ENCODE measurements at places on chromosomes 5 and 9. TPM values are rescaled to one million over a fixed set of nuclear protein-coding genes. Genes with fewer than 3 reads are reported as not detected.

DNA sequence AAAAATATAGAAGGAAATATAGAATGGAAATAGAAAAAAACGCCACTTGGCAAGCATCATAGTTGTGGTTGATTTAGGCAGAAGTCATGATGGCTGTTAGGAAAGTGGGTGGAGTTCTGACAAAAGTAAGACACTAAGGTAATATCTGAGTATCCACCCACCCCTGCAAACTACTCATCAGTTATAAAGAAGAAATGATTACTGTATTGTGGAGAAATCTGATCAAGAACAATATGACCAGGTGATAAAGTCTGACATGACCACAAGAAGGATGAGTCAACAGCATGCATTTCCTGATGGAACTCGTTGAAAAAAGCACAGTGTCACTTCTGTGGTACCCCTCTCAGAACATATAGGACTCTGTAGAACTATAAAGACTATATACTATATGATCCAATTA, 343.4 kb upstream of the PAPPA start:
- H3K36me3 ChIP-seq = no peaks in the 10 kb centered on the region
- no peak overlapping the region for H3K4me3 ChIP-seq
- H3K27me3 ChIP-seq = no peaks in the 10 kb centered on the region
- no peak for DNase-seq
- no peaks in the 10 kb centered on the region for H3K4me1 ChIP-seq
- H3K27ac ChIP-seq = no peak overlapping the region

DNA sequence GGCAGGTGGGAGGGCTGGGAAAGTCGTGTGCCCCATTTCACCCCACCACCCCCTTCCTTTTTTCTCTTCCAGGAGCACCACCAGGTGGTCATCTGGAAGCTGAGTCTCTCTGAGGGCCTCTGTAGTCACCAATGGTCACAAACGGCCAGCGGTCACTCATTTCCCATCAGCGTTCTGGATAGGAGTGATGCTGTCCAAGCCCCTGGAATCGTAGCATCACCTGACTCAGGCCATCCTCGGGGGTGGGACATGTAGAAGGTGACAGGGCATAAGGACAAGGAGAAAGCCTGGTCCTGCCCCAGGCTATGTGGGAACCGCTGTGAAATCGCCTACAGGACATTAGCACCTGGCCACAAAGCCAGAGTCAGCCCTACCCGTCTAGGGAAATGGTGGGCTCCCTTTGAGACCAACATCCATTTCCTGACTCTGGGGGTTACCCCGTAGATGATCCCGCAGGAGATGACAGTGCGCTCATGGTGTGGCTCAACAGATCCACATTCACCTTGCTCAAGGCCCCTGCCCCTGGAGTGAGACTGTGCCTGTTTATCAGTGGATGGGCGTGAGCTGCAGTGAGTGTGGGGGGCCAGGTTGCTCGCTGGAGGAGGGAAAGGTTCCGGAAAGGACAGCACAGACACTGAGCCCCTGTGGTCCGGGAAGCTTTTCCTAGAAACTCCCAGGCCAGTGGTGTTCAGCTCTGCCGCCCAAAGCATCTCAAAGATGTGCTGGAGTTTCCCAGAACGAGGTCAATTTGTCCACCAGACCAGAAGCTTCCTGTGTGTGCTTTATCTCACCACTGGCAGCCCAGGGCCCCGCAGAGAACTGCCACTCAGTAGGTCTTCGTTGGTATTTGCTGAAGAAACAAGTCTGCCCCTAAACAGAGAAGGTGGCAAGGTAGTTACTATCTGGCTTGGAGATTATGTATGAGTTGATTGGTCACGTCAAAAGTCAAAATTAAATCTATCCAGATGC, 61.1 kb upstream of the UNC5A start:
- peaks cover 14% of the 10 kb centered on the region for H3K4me1 ChIP-seq
- H3K36me3 ChIP-seq = peaks cover under 1% of the 10 kb centered on the region
- H3K27ac ChIP-seq = no peak overlapping the region
- peak; percentile 45 for DNase-seq
- no peak overlapping the region for H3K4me3 ChIP-seq

GRCh38 chr5:171205375-171205774, 103.7 kb upstream of the TLX3 start:
- no peaks in the 10 kb centered on the region for H3K36me3 ChIP-seq
- no peak overlapping the region for H3K4me3 ChIP-seq
- peaks cover 4% of the 10 kb centered on the region for H3K4me1 ChIP-seq
- no peak for DNase-seq

Gene MLANA
- not detected for total RNA-seq

GRCh38 chr5:158769696-158770095, 330.0 kb downstream of the EBF1 start:
- H3K36me3 ChIP-seq = no peaks in the 10 kb centered on the region
- no peak overlapping the region for H3K27ac ChIP-seq
- H3K4me3 ChIP-seq = no peak overlapping the region
- DNase-seq = no peak
- no peaks in the 10 kb centered on the region for H3K4me1 ChIP-seq

DNA sequence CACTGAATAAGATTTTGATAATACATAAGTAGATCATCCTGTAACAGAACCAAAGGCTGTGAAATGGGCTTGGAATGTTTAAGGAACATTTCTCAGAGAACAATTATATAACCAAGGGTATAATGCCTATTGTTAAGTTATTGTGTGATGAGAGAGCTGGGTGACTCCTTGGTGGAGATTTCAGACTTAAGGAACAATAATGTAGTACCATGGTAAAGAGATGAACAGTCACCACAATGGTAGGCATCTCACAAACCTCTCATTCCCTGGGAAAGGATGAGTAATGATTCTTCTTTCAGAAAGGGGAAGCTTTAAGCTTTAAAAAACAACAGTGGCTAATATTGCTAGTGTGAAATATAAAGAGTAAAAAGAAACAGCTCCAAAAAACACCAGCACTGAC, 147.4 kb downstream of the TRIM36 start:
- no peak overlapping the region for H3K4me3 ChIP-seq
- no peaks in the 10 kb centered on the region for H3K36me3 ChIP-seq
- H3K4me1 ChIP-seq = no peaks in the 10 kb centered on the region
- peaks cover 9% of the 10 kb centered on the region for H3K27me3 ChIP-seq
- no peak for DNase-seq

DNA sequence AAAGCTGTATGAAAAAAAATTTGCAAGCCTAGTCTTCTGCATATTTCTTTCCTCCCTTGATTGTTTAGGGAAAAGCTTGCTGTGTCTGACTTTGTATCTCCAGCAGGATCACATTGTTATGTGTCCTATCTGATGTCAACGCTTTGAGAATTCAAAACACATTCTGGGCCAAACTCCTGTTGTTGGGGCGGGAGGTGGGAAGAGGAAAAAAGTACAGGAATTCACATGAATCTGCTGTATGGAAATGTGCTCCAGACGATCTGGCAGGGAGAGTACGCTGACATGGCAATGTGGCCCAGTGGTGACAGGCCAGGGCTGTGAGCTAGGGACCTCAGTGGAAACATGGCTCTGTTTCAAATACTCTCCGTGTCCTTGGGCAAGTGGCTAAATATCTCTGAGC, 87.4 kb upstream of the GNA14 start:
- no peak overlapping the region for H3K27ac ChIP-seq
- H3K4me3 ChIP-seq = no peak overlapping the region
- H3K4me1 ChIP-seq = no peaks in the 10 kb centered on the region
- DNase-seq = no peak
- H3K36me3 ChIP-seq = no peaks in the 10 kb centered on the region

DNA sequence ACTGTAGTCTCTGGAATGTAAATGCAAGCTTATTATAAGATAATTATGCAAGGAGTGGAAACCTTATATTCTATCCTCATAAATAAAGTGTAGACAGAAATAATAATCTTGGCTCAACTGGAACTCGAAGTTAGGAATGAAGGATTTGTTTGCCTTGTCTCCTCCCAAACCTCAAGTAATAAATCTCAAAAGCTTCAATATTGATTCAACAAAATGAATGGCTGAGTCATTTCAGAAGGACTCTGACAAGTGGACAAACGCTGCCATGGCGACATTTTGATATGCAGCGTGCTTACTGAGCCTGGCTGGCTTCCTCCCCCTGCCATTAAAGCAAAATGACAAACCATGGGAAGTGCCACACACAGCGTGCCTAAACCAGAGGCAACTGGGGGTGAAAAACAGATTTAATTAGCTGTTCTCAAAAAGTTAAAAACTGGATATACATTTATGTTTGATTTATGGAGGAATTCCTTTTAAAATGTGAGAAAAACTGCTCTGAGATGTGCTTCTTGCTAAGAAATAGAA, 10.5 kb upstream of the ADGRV1 start:
- no peak overlapping the region for H3K27ac ChIP-seq
- DNase-seq = no peak
- peaks cover 37% of the 10 kb centered on the region for H3K27me3 ChIP-seq
- H3K4me1 ChIP-seq = no peaks in the 10 kb centered on the region

DNA sequence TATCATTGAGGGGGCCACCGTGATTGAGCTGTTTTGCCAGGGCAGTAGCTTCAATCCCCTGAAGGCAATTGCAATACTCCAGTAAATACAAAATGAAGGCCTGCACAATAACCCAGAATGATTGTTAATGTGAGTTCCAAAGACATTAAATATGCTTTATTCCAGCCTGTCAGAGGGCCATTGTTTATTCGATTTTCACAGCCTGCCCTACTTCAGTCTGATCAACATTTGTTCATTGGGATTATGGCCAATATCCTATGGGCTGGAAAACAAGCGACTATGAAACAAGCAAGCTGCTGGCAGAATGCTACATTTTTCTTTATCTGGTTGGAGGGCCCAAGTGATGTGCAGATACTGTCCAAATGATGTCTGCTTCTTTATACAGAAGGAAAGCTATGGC, 543.1 kb downstream of the TLE1 start:
- H3K4me1 ChIP-seq = no peaks in the 10 kb centered on the region
- H3K27ac ChIP-seq = no peak overlapping the region
- no peaks in the 10 kb centered on the region for H3K27me3 ChIP-seq
- H3K4me3 ChIP-seq = no peak overlapping the region
- no peaks in the 10 kb centered on the region for H3K36me3 ChIP-seq

Gene IL4
- 2.6 TPM for total RNA-seq
